ENCODE measurements at places on chromosomes 11 and 22.

DNA sequence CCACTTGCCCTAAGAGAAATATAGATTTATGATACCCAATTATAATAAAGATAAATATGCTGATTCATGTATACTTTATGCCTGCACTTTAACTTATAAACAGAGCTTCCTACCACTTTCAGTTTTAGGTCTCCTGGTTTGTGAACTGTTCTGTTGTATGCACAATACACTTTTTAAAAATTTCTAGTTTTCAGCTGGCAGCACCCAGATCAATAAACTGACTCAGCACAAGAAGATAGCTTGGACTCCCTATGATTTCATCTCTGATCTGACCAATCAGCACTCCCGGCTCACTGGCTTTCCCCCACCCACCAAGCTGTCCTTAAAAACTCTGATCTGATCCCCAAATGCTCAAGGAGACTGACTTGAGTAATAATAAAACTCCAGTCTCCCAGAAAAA is 33.5 kb upstream of the FAM181B start:
- peaks cover 16% of the 10 kb centered on the region for H3K27me3 ChIP-seq
- H3K36me3 ChIP-seq: no peaks in the 10 kb centered on the region

- no peak overlapping the region for H3K27ac ChIP-seq
- H3K4me1 ChIP-seq: no peaks in the 10 kb centered on the region
- no peak for DNase-seq
- H3K36me3 ChIP-seq: peaks cover 12% of the 10 kb centered on the region
These were observed 85.9 kb upstream of the GRK3 start for GRCh38 chr22:25478528-25478927.

DNA sequence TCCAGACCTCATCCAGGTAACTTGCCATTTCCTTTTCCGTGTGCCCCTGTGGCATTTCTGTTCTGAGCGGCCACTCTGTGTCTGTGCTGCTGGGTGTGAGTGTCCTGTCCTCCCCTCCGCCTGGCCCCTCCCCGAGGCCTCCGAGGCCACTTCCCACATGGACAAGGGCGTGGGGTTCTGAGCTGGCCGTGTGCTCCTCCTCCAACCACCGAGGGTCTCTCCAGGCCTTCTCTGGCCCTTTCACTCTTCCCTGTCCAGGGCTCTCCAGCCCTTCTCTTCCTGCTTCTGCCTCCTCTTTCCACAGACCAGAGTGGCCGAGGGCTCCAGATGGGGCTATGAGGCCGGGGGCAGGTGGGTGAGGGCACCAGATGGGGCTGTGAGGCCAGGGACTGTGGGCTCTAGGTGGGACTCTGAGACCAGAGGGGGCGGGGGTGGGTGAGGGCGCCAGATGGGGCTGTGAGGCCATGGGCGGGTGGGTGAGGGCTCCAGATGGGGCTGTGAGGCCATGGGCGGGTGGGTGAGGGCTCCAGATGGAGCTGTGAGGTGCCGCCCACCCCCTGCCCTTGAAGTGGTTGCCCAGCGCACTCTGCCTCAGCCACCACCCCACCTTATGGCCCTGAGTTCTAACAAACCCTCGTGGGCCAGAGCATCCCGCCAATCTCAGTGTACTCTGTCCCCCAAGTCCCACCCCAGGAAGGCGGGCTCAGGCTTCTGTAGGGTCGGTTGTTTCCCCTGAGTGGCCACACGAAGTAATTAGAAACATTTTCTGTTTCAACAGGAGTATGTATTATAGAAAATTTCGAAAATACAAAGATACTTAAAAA is 24.1 kb downstream of the PTDSS2 start:
- no peaks in the 10 kb centered on the region for H3K27me3 ChIP-seq
- H3K27ac ChIP-seq: no peak overlapping the region
- no peaks in the 10 kb centered on the region for H3K36me3 ChIP-seq
- no peak for DNase-seq
- no peak overlapping the region for H3K4me3 ChIP-seq

DNA sequence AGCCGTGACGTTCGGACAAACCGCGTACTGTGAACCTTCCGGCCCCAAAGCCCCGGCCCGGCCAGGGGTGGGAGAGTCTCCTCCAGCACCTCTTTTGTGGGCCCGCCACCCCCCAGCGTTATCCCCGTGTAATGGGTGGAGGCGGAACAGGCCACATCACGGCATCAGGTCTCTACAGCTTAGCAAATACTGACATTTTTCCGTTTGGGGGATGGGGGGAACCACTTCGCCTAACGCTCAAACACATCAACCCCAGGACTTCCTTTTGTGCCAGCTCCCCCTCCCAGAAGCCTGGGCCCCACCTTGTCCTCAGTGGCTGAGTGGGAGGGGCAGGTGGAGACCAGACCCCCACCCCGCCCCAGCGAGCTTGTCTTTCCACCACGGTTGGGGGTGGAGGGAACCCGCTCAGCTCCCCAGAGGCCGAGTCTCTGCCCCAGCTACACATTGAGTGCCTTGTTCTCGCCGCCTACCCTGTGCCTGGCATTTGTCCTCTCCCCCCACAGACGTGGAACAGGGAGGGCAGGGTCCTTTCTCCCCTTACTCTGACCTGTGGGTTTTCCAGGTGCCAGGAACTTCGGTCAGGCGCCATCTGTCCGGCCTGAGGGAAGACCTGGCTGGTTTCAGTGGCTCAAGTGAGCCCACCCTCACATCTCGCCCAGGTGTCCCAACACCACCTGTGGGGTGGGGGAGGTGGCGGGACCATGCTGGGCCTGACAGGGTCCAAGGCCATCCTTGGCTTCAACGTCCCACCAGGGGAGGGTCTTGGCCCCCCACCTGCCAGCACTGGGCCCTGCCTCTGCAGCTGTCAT is 29.6 kb downstream of the SBF1 start:
- peak overlapping the region; percentile 24 for H3K4me3 ChIP-seq
- peaks cover 12% of the 10 kb centered on the region for H3K27me3 ChIP-seq
- peak overlapping the region; percentile 53 for H3K27ac ChIP-seq
- peaks cover 15% of the 10 kb centered on the region for H3K4me1 ChIP-seq

DNA sequence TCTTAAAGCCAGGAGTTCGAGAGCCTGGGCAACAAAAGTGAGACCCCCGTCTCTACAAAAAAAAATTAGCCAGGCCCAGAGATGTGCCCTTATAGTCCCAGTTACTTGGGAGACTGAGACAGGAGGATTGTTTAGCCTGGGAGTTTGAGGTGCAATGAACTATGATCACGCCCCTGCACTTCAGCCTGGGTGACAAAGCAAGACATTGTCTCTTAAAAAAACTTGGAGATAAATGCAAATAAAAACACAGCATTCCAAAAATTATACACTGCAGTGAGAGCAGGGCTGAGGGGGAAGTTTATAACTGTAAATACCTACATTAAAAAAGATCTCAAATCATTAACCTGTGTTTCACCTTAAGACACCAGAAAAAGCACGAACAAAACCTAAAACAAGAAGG is 22.1 kb downstream of the AP2A2 start:
- H3K27ac ChIP-seq: no peak overlapping the region
- H3K4me3 ChIP-seq: no peak overlapping the region
- H3K27me3 ChIP-seq: no peaks in the 10 kb centered on the region
- peaks cover 13% of the 10 kb centered on the region for H3K4me1 ChIP-seq
- peaks cover 43% of the 10 kb centered on the region for H3K36me3 ChIP-seq

DNA sequence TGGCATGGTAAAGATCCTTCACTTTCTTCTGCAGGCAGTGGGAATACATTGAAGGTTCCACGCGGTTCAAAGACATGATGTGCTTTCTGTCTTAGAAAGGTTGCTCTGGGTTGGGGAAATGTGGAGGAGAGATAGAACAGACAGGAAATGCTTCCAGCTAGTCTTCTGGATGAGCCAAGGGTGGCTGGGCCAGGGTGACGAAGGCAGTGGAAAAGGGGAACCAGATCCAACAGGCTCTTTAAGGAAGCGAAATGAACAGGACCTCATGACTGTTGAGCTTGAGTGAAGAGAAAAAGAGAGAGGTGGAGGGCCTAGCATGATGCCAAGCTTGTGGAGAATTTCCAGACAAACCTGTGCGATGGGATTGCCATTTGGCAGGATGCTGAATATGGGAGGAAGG is 56.4 kb upstream of the LMO1 start:
- H3K4me1 ChIP-seq: no peaks in the 10 kb centered on the region
- peaks cover 36% of the 10 kb centered on the region for H3K27me3 ChIP-seq
- no peaks in the 10 kb centered on the region for H3K36me3 ChIP-seq
- no peak overlapping the region for H3K27ac ChIP-seq

DNA sequence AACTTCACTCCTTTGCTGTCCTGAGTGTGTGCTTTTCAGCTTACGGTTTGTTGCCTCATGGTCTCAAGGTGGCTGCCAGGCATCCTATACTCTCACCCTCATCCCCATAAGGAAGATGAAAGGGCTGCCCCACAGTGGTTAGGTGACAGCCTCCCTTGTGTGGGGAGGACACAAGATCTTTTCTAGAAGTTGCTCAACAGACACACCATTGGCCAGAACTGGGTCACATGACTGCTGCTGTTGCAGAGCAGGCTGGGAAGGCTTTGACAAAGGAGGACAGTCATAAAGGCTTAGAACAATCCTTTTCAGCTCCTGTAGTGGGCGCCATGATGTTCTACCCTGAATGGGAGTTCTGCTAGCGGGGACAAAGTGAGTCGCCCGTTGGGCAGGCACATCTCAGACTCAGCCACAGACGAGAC is 69.7 kb upstream of the RASD2 start:
- H3K27me3 ChIP-seq: peaks cover 4% of the 10 kb centered on the region
- H3K36me3 ChIP-seq: 0 out of 2 replicates have a peak, but pooled peaks cover 4% of the 10 kb centered on the region
- peaks cover 20% of the 10 kb centered on the region for H3K4me1 ChIP-seq
- DNase-seq: no peak
- H3K27ac ChIP-seq: no peak overlapping the region
- no peak overlapping the region for H3K4me3 ChIP-seq

DNA sequence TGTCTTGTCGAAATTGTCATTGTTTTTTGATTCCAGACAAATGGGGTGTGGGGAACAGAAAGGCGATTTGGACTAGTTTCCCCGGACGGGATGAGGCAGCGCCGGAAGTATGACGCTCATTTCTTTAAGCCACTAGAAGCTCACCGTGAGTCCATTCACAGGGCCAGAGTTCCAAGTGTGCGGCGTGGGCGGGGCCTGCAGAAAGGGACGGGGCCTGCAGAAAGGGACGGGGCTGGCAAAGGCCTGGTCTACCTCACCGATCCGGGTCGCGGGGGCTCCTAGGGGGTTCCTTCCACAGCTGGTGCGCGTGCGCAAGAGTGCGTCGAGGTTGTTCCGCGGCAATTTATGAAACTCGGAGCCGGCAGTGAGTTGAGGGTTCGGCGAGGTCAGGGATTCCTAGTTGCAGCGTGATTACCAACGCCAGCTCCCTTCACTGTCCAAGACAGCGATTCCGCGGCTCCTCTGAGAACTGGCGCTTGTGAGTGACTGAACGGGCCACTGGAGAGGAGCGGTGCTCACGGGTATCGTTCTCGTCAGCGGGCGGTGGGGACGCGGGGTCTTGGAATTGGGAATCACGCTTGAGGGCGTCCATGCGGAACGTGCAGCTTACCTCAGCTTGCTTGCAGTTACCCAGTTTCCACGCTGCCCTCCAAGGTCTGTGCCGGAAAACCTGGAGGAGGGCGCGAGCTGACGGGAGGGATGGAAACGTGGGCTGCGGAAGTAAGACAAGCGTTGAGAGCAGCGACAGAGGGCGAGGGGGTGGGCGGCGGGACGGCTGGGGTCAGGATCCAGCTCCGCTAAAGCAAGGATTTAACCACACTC is at the start of gene ZNF215:
Gene ZNF215 (plus strand): TSS at position 219 of the 822 bp plus-strand sequence. CDS start 5,847 bp downstream, outside the sequence.
- peaks cover 6% of the 10 kb centered on the region for H3K36me3 ChIP-seq
- peak; percentile 78 for DNase-seq
- peaks cover 23% of the 10 kb centered on the region for H3K4me1 ChIP-seq
- H3K4me3 ChIP-seq: peak within 1 kb of the TSS; percentile 98
- no peaks in the 10 kb centered on the region for H3K27me3 ChIP-seq

DNA sequence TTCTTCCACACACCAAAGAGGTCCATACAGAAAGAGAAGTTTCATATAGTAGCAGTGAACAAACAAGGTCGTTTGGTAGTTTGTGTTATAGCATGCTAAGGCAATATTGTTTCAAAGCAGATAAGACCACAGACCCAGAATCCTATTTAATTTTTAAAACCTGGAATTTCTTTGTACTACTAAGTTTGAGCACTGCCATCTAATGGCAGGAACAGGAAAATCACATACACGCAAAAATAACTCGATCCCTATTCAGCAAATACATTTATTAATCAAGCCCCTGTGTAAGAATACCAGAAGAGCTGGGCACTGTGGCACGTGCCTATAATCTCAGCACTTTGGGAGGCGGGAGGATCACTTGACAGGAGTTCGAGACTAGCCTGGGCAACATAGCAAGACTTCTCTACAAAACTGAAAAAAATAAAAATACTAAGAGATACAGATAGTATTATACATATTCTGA is 2.9 kb upstream of the BTBD10 start:
- peaks cover 7% of the 10 kb centered on the region for H3K27me3 ChIP-seq
- H3K4me3 ChIP-seq: no peak overlapping the region
- peaks cover 29% of the 10 kb centered on the region for H3K4me1 ChIP-seq
- H3K27ac ChIP-seq: no peak overlapping the region
- peak; percentile 40 for DNase-seq
- no peaks in the 10 kb centered on the region for H3K36me3 ChIP-seq

DNA sequence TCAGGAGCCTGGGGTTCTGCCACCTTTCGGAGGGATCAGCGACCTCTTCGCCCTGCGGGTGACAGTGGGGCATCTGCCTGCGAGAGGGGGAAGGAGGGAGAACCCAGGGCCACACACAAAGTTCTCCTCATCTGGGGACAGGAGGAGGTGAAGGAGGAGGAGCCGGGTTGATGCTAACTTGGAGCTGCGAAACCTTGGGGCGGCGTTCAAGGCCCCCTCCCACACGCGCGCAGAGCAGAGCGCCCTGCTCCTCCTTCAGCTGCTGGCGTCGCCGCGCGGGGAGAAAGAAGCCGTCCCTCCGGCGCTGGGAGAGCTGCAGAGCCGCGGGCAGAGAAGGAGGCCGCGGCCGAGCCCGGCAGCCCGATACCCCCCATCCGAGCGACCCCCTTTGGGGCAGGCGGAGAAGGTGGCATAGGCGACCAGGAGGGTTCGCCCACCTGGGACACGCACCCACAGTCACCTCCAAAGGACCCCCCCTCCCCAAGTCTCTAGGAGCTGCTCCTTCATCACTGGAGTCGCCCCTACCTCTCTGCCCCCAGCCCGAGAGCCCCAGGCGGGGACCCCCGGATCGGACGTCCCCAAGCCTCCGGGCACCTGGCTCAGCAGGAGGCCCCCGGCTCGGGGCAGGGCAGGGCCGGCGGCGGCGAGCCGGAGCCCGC is at the start of gene RASD2:
Gene RASD2 (plus strand): TSS at position 237 of the 659 bp plus-strand sequence. CDS start 5,979 bp downstream, outside the sequence.
- H3K27me3 ChIP-seq: peaks cover 25% of the 10 kb centered on the region
- no peaks in the 10 kb centered on the region for H3K36me3 ChIP-seq
- H3K4me1 ChIP-seq: no peaks in the 10 kb centered on the region
- no peak for DNase-seq
- H3K4me3 ChIP-seq: peak within 1 kb of the TSS; percentile 67

DNA sequence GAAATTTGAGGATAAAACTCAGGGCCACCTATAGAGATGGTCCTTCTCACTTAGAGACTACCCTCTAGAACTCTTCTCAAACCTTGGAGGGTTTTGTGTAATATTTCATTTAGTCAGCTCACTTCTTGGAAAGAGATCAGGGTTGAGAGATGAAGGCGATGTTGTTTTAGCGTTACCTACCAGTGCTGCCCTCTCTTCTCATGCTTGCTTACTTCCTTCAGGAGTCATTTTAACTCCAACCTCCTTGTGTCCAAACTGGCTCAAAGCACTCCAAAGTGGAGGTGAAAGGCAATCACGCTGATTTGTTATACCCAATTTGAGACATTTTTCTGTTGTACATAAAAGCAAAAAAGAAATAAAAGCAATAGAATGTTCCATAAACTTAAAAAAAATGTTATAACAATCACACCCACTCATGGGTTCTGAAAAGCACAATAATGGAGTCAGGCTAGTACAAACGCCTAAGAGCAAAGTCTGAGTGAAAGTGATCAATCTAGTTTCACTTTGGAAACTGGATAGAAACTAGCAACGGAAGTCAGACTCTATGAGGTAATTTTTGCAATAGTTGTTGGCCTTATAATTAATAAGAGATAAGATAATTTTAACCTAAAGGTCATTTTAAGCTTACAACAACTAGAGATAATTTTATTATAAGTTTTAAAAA is 117.1 kb downstream of the MRTFA start:
- no peak for DNase-seq
- H3K4me1 ChIP-seq: peaks cover 34% of the 10 kb centered on the region
- H3K27ac ChIP-seq: peak overlapping the region; percentile 61
- peaks cover 6% of the 10 kb centered on the region for H3K36me3 ChIP-seq
- peaks cover 4% of the 10 kb centered on the region for H3K27me3 ChIP-seq
- H3K4me3 ChIP-seq: peak overlapping the region; percentile 41

All from HFFc6 (cell line).